ENCODE measurements at places on chromosomes 7 and 10.

DNA sequence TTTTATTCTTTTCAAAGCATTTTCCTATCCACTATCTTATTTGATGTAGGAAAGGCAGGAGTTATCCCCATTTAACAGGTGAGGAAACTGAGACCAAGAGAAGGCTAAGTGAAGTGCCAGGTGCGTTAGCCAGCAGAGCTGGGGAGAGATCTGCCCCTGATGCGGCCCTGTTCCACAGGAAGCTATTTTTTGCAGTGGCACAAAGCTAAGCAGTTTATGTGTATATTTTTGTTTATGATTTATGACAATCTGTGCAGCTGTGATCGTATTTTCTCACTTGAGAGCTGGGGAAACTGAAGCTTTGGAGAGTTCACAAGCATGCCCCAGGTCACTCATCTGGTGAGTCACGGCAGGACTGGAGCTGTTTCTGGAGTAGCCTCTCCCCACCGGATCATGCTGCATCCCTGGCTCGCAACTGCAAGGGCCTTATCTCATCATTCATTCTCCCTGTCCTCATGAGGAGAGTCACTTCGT lies 38.8 kb downstream of the SLC29A3 start:
- no peak for DNase-seq

GRCh38 chr10:124680675-124681074 lies 63.5 kb downstream of the FAM53B start:
- DNase-seq = no peak

GRCh38 chr10:34813626-34814222 lies 1.4 kb downstream of the PARD3 start:
- DNase-seq = no peak

GRCh38 chr7:29039821-29040578 lies 81.9 kb upstream of the TRIL start:
- DNase-seq = no peak

DNA sequence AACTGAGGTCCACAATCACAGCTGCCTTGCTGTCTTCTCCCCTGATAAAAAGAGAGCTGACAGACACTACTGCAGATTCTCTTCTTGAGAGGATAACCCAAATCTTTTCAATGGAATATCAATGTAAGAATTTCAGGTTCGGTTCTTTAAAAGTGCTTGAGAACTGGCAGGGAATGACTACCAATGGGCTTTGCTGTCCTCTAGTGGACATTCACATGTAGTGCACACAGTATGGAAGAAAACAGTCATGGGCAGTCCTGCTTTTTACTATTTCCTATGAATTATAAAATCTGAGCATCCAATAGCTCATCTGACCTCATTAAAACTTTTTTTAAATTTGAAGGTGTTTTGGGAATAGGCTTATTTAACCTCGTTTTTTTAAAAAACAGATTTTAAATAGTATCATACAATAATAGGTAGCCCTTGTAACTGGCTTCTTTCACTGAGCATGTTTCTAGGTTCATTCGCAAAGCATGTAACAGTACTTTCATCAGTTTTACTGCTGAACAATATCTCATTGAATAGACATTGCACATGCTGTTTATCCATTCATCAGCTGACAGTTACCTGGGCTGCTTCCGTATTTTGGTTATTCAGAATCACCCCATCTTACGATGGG lies 18.3 kb downstream of the FZD9 start:
- no peak for DNase-seq
